ENCODE measurements at places on chromosomes 12 and 14.

DNA sequence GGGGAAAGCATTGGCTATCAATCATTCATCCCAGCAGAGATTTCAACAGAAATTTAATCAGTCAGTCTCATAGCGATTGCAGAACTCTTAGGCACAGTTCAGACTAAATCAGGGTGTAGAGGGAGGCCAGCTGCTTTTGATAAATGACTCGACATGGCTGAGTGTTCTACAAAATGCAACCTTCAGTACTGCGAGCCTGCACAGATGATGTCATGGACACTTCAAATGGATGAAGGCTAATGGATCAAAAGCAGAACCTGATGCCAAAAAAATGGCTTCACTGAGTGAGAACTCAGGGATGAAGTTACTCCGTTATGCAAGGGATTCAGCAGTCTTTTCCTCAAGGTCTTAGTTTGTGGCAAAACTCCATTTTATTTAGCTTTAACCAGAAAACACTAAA lies 167.3 kb downstream of the DACT1 start:
- no peak for DNase-seq

DNA sequence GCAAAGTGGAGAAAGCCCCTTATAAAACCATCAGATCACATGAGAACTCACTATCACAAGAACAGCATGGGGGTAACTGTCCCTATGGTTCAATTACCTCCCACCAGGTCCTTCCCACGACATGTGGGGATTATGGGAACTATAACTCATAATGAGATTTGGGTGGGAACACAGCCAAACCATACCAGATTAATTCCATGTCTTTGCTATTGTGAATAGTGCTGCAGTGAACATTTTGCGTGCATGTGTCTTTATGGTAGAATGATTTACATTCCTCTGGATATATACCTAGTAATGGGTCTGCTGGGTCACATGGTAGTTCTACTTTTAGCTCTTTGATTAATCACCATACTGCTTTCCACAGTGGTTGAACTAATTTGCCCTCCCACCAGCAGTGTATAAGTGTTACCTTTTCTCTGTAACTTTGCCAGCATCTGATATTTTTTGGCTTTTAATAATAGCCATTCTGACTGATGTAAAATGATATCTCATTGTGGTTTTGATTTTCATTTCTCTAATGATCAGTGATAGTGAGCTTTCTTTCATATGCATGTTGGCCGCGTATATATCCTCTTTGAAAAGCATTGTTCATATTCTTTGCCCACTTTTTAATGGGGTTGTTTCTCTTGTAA lies 29.7 kb upstream of the SAV1 start:
- DNase-seq: no peak

GRCh38 chr12:13164921-13165616 lies 31.5 kb upstream of the EMP1 start:
- no peak for DNase-seq

DNA sequence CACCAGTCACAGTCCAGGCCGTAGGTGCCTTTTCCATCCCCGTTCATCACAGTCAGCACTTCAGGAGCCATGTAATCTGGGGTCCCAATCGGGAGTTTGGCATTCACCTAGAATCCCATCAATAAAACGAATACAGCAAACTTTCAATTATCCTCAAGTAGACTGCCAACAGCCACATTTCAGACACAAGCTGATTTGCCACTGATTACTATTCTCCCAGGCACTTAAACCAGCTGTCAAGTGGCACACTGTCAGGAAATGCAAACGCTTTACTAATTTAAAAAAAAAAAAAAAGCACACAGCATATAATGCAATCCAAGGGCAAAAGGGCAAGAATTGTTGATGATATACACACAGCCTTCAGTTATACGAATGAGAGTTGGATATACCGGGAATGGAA lies 51.9 kb downstream of the CIT start:
- DNase-seq: no peak

- no peak for DNase-seq
Observed at GRCh38 chr14:74213907-74214803, 25.1 kb upstream of the VSX2 start.

GRCh38 chr12:121297435-121297991 lies 1.0 kb upstream of the CAMKK2 start:
- DNase-seq: peak; percentile 62

DNA sequence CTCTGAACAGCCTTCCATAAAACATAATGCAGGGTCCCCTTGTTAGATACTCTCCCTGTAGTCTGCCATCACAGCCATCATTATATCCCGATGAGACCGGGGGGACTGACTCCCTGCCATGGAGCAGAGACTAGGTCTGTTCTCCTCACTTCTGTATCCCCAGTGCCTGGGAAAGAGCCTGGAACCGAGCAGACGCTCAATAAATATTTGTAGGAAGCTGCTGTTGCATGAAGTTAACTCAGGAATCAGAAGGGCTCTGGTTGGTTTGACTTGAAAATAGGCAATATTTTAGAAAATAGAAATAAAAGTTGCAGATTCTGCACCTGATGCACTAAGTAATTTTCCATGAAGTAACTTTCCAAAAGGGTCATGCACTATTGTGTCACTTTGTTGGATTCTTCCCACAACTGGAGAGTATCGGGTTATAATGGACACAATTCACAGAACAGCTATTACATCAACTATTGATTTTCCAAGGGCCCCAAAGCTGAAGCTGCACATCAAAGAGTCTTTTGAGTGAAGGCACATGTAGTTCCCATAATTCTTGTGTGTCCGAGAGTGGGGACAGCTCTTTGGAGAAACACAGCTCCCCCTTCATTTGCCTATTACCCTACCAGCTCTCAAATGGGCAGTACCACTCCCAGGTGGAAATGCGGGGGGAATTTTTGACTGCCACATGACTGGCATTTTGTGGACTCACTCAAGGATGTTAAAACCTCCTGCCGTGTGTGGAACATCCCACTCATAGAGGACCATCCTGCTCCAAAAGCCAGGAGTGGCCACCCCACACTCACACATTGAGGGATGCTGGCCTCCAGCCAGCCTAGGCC lies 18.8 kb downstream of the CLMN start:
- no peak for DNase-seq

GRCh38 chr14:30656190-30656632 lies 34.1 kb downstream of the SCFD1 start:
- no peak for DNase-seq

- peak; percentile 55 for DNase-seq
Observed at GRCh38 chr12:4153343-4153892, 120.1 kb upstream of the CCND2 start.
